ENCODE measurements at places on chromosomes 4 and X.

GRCh38 chr4:43132010-43132582 lies 239.6 kb downstream of the GRXCR1 start:
- no peak for DNase-seq

GRCh38 chr4:178275671-178276360 lies 833.6 kb upstream of the AGA start:
- DNase-seq = no peak

DNA sequence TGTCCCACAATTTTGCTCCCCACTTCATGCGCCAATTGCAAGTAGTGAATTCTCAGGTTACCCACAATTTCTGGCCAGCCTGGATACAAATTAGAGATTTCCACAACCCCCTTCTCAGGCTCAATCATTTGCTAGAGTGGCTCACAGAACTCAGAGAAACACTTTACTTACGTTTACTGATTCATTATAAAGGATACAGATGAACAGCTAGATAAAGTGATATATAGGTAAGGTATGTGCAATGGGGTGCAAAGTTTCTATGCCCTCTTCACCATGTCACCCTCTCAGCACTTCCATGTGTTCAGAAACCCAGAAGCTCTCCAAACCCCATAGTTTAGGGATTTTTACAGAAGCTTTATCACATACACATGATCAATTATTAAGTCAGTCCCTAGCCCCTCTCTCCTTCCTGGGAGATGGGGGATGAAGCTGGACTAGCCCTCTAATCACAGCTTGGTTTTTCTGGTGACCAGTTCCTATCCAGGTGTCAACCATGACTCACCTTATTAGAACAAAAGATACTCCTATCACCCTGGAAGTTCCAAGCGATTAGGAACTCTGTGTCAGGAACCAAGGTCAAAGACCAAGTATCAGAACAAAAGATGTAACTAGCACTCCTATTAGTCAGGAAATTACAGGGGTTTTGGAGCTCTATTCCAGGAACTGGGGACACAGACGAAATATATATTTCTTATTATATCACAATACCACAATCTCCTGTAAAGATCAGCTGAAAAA lies 33.5 kb upstream of the PRRG1 start:
- no peak for DNase-seq

GRCh38 chr4:142944565-142944964 lies 98.5 kb upstream of the INPP4B start:
- no peak for DNase-seq

GRCh38 chrX:134849390-134849789 lies 141.4 kb upstream of the SMIM10 start:
- DNase-seq = no peak

GRCh38 chr4:16674082-16674481 lies 224.4 kb downstream of the LDB2 start:
- no peak for DNase-seq

DNA sequence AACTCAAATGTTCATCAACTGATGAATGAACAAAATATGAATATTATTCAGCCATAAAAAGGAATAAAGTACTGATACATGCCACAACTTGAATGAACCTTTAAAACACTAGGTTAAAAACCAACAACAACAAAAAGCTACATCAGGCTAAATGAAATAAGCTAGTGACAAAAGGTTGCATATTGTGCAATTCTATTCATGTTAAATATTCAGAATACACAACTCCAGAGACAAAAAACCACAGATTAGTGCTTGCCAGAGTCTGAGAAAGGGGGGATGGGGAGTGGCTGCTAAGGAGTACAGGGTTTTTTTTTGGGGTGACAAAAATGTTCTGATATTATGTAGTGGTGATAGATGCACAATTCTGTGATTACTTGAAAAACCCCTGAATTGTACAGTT lies 58.5 kb downstream of the HAUS3 start:
- DNase-seq = no peak

- no peak for DNase-seq
These were observed 99.9 kb upstream of the TENM3 start for GRCh38 chr4:182143086-182143821.

DNA sequence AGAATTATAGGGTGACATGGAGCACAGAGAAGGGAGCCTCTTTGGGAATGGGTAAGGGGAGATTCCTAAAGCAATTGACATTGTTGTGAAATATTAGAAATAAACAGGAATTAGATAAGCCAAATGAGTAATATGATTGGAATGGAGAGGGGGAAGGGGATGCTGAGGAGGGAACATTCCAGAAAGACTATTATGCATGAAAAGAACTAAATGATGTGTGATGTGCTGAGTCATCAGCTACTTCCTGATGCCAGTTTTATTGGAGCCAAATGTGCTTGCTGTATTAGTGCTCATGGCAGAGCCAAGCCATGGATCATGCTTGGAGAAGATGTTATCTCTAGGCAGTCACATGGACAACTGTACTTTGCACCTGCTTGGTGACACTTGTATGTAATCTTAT lies 189.0 kb upstream of the HCCS start:
- no peak for DNase-seq

DNA sequence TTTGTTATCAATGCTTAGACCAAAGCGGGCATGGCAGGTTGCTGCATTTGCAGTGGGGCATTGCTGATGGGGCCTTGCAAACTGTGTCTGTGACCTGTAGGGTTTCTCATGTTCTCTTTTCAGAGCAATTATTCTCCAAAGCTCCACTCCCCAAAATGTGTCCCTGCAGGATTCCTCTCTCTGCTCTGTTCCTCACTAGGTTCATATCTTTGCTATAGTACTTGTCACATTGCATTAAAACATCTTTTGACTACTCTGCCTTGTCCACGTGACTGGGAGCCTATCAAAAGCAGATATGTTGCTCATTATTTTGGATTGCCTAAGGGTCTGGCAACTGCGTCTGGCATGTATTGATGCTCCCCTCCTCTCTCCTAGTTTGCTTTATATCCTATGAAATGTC lies 177.7 kb upstream of the MID1 start:
- no peak for DNase-seq

- no peak for DNase-seq
These were observed 28.1 kb upstream of the TXK start for GRCh38 chr4:48162162-48162561.

- no peak for DNase-seq
These were observed 16.1 kb downstream of the CLCN4 start for GRCh38 chrX:10172877-10173276.

GRCh38 chr4:6178757-6179156 lies 21.6 kb downstream of the JAKMIP1 start:
- DNase-seq = no peak

- no peak for DNase-seq
These were observed 10.5 kb upstream of the TLR3 start for GRCh38 chr4:186058253-186058979.

DNA sequence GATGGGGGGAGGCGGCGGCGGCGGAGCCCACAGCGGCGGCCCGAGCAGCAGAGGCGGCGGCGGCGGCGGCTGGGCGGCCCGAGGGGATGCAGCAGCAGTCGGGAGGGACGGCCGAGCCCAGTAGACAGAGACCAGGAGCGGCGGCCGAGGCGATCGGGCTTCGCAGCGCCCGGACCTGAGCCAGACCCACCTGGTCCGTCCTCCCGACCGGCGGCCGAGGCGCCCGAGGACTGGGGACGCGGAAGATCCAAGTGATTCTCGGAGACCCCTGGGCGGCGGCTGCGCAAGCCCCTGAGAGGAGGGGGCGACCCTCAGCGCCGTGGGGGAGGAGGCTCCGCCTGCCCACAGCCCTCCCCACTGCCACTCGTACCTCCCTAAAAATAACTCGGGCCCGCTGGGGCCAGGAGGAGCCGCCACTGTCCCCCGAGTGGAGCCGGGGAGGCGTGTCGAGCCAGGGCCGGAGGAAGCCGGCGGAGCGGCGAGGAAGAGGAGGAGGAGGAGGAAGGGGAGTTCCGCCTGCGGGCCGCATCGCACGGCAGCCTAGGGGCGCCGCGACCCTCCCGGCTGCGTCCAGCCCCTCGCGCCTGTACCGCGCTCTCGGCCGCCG lies 608 bp downstream of the RAPGEF2 start:
- DNase-seq = peak; percentile 26

DNA sequence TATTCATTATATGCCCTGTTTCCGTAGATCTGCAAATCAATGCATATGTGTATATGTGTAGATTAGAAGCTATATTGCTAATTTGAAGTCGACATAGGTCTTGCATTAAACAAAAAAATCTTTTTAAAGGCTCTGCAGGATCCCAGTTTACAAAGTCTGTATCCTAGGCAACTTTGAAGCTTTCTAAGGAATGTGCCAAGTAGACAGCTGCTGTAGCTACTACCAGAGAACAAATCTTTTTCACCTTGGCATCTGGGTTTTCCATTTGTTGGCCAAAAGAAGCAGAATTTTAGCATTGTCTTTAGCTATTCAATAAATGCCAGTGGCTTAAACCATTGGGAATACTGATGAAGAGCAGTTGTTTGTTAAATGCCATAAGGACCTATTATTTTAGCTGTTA lies 88.0 kb downstream of the NAA11 start:
- no peak for DNase-seq

DNA sequence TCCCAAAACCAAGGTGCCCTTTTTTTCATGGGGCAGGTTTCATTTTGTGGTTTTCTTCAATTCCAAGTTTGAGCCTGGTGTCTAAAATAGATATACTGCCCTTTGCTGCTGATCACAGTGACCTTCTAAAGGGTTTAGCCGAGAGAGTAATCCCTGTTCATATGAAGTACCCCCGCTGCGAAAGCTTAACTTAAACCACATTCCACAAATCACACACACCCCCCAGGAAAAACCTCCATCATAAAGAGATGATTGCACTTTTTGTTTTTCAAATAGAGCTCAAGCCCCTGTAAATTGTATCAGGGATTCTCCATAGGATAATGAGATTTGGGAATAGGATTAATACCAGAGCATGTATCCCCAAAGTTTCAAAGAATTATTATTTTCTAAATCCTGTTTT lies 90.8 kb downstream of the USP46 start:
- DNase-seq = no peak

- DNase-seq = no peak
These were observed 715.8 kb downstream of the CCSER1 start for GRCh38 chr4:90842960-90843359.

- DNase-seq = no peak
These were observed 75.6 kb downstream of the CPE start for GRCh38 chr4:165454426-165454825.

DNA sequence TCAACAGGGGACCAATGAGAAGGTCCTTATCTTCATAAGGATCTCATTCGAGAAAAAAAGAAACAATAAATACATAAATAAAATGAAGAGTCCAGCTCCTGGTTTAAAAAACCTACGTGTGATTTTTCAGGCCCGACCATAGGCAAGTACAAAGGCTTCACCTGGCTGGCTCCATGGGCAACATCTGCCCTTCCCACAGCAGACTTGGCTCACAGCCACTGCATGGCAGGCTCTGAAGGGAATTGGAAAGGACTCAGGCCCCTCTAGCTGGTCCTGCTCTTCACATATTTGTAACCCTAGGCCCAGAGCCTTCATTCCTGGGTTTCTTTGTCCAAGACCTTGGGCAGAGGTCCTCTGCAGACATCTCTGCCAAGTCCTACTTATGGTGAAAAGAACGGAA lies 228.1 kb downstream of the QDPR start:
- DNase-seq = no peak

- DNase-seq = no peak
These were observed 480.1 kb upstream of the FTHL17 start for GRCh38 chrX:31551913-31552312.

GRCh38 chrX:153933748-153934147 lies 1.1 kb downstream of the NAA10 start:
- no peak for DNase-seq

- no peak for DNase-seq
These were observed 44.0 kb upstream of the SCD5 start for GRCh38 chr4:82842593-82842992.

- DNase-seq = no peak
These were observed 37.9 kb upstream of the TMEM192 start for GRCh38 chr4:165150545-165150944.

DNA sequence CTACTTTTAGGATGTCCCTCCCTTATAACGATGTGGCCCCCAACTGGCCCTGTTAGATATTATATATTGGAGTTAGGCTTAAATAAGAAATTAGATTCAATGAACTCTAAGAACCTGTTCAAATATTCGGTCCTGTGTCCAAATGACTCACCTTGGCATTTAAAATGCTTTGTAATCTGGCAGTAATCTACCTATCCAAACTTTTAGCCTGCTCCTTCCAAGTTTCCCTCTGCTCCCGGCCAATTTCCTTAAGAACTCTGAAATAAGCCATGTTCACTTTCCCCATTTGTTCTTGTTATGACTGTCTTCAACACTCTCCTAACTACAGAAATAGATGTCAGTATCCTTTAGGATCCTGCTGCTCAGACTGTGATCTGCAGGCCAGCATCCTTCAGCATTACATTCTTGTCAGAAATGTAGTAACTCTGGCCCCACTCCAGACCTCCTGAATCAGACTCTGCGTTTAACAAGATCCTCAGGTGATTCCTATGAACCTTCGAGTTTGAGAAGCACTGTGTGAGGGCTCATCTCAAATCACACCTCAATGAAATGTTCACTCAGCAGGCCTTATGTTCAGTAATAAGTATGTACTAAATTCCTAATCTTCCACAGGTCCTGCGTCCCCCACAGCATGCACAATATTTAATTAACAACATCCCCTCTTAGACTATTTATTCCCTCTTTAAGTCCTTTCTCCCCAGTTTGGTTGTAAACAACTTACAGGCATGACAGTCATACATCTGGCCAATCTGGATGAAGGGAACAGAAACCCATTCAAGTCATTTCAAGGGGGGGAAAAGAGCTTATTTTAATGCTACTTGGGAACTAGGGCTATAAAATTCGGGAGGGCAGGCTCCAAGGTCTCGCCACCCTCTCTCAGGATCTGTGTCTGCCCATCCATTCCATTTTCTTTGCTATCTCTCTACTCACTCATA lies 3.0 kb downstream of the ATP8A1 start:
- DNase-seq = no peak

DNA sequence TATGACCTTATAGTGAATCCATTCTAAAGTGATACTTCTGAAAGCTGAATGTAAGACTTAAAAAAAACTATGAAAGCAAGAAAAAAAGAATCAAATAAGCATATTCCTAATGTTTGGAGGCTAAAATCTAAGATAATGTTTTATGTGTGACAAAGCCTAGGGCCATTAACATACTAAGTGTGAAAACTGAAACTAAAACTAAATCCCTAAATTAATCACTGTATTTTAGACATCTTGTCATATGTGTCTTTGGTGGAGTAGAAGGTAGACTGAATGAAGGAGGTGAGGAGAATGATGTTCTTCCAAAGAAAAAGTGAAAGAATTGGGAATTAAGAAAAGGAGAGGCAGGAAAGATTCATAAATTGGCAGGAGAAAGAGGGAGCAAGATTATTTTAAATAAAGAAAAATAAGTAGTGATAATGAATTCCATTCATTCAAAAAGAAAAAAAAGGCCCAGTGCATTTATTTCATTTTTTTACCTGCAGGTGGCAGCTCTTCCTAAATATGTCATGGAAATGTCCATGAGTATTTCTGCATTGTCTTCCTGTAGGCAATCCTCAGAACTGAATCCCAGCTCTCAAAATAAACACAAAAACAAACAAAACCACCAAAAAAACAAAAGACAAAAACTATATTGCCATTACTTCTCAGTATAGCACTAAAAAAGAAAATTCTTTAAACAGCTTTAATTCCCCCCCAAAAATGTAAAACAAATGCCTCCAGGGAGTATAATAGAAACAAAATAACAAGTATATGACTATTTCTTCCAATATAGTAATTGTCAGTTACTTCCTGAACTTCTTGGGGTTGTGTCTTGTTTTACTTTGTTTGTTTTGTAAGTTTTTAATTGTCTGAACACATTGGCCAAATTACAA lies 17.0 kb upstream of the AP1AR start:
- no peak for DNase-seq

- DNase-seq = no peak
These were observed 3.4 kb downstream of the MSX1 start for GRCh38 chr4:4862665-4863482.

- DNase-seq = no peak
These were observed 111.0 kb downstream of the FRYL start for GRCh38 chr4:48669086-48669485.

All from activated naive CD4-positive, alpha-beta T cell (primary cell).